8988T (cell line): ENCODE measurements at places on chromosomes 16 and 17.

- DNase-seq = no peak
These were observed 419.0 kb downstream of the CDH13 start for GRCh38 chr16:83045790-83046189.

GRCh38 chr16:4388271-4389021 is 16.8 kb downstream of the VASN start:
- no peak for DNase-seq

- no peak for DNase-seq
These were observed at the start of gene NPW for GRCh38 chr16:2019518-2019920. NPW (plus strand) TSS chr16:2019785.

GRCh38 chr16:3134338-3135125 is at the start of gene ZNF213:
ZNF213 (plus strand) TSS chr16:3135029; CDS start chr16:3137281, 2,252 bp downstream.
- DNase-seq = peak; percentile 63

DNA sequence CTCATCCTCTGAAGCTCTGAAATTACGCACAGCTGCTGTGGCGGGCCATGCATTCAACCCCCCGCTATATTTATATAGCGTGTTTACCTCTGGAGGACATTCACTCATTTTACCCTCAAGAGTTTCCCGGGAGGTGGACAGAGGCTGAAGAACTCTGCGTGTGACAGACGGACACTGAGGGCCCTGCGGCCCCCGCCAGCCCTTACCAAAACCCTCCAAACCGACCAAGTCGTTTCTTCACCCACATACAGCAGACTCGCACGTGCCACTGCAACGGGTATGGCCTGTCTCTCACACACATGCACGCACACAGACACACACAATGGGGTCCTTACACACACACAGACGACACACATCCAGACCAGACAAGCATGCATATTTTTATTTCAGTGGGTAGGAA is 216.4 kb upstream of the FOXF1 start:
- DNase-seq = no peak

DNA sequence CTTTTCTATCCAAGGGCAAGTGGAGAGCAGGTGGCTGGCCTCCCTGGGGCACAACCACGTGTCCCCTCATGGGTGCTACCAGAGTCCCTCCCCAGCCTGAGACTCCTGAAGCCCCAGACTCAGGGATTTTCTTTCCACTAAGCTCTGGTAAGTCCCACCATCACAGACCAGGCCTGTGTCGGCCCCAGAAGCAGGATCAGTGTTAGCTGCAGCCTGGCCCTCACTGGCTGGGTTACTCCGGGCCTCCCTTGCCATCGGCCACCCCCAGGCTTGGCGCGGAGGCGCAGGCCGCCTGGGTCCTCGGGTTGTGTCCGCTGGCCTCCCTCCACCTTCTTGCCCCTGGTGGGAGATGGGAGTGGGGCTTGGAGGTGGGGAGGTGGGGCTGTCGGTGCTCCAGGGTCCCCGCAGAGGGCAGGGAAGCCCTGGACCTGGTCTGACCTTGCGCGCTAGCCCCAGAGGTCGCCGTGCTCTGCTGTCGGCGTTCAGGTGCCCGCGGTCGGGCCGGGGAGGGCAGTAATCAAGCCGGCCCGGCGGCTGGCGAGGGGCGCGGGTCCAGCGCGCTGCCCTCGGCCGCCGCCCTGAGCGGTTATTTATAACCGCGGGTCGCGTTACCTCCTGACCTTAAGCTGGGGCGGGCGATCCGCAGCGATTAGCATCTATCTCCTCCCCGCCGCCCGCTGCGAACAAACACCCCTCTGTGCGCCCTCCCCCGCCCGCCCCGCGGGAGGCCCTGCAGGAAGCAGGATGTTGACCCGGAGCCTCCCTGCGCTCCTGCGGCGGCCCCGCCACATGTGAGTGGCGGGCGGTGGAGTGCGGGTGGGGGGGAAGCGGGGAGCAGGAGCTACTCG is 78.1 kb upstream of the TOB1 start:
- no peak for DNase-seq

DNA sequence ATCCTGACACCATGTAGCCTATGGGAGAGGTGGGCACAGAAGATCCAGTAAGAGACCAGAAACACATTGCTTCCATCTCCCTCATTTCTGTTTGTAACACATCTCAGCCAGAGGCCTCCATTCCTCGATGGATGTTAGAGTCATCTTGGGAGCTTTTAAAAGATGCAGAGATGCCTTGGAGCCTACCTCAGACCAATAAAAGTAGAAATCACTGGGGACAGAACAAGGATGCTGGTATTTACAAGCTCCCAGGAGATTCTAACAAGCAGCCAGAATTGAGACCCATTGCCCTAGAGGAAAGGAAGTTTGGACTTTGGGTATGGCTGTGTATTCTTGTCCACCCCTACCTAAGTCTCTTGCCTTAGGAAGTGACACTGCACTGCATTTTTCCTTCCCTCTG is 40.8 kb downstream of the HS3ST3A1 start:
- DNase-seq = no peak

GRCh38 chr17:77316191-77316641 is 175.4 kb downstream of the SEC14L1 start:
- no peak for DNase-seq

DNA sequence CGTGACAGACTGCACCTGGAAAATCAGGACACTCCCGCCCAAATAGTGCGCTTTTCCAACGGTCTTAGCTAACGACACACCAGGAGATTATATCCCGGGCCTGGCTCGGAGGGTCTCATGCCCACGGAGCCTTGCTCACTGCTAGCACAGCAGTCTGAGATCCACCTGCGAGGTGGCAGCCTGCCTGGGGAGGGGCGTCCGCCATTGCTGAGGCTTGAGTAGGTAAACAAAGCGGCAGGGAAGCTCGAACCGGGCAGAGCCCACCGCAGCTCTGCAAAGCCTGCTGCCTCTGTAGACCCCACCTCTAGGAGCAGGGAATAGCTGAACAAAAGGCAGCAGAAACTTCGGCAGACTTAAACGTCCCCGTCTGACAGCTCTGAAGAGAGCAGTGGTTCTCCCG is 5.1 kb downstream of the GALNS start:
- no peak for DNase-seq

DNA sequence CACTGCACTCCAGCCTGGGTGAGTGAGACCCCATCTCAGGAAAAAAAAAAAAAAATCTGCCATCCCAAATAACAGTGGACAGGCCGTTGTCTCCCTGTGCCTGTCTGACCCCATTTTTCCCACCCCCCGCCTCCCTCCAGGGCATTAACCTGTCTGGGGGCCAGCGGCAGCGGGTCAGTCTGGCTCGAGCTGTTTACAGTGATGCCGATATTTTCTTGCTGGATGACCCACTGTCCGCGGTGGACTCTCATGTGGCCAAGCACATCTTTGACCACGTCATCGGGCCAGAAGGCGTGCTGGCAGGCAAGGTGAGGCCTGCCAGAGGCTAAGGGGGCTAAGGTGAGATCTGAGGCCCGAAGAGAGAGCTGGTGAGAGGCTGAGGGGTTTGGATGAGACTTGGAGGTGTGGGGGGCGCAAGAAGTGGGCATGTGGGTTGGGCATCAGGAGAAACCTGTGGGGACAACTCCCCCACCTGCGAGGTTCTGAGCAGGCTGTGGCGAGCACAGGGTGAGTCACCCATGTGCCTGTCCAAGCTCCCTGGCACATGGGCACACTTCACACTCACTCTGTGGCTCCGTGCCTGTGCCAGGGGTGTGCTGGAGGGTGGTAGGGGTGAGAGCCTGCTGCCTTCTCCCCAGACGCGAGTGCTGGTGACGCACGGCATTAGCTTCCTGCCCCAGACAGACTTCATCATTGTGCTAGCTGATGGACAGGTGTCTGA is 34.7 kb downstream of the ANKRD40 start:
- no peak for DNase-seq

DNA sequence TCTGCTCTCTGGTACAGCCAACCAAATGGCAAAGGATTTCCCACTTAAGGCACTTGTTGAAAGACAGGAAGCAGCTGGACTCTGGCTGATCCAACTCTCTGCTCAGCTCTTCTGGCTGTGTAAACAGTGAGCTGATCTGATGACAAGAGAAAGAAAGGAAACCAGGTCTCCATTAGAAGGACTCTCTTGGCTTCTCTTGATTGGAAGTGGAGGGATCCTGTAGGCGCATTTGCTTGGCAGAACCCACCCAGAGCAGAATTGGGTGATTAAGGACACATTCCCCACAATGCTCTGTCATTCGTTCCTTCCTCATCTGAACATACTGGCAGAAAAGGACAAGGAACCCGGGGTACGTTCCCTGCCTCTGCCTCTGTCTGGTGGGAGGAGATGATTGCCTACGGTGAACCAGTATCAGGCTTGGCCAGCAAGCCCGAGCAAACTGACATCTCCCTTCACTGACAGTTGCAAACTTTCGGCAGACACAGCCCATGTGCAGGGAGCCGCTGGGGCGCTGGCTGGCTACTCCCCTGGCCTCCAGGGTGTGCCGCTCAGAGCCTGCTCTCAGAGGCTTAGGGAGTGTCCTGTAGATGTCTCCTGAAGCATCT is 29.1 kb downstream of the LDHD start:
- no peak for DNase-seq
